Common myeloid progenitor, CD34-positive (primary cell): ENCODE measurements at places on chromosomes 3 and 15.

- no peak for DNase-seq
These were observed 1099.3 kb downstream of the ROBO2 start for GRCh38 chr3:78139166-78139565.

DNA sequence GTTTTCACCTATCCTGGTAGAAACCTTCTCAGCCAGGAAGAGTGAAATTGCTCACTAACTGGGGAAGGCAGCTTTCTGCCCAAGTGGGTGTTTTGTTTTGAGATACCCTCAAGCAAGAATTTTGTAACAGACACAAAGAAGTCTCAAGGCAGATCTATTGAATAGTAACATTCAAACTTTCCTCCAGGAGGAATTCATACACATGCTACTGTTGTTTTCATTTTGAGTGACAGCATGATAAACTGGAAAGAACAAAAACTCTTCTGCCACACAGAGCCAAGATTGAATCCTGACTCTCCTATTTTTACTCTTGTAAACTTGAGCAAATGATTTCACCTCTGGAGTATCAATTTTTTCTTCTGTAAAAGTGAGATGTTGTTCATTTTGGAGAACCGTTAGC, 54.8 kb upstream of the MBNL1 start:
- no peak for DNase-seq

- peak; percentile 44 for DNase-seq
These were observed 24.5 kb upstream of the GMNC start for GRCh38 chr3:190886945-190887344.

- DNase-seq, result no peak
These were observed 346.5 kb downstream of the THSD4 start for GRCh38 chr15:71461748-71462147.

GRCh38 chr15:82122746-82123400, 77.1 kb upstream of the MEX3B start:
- DNase-seq, result no peak

DNA sequence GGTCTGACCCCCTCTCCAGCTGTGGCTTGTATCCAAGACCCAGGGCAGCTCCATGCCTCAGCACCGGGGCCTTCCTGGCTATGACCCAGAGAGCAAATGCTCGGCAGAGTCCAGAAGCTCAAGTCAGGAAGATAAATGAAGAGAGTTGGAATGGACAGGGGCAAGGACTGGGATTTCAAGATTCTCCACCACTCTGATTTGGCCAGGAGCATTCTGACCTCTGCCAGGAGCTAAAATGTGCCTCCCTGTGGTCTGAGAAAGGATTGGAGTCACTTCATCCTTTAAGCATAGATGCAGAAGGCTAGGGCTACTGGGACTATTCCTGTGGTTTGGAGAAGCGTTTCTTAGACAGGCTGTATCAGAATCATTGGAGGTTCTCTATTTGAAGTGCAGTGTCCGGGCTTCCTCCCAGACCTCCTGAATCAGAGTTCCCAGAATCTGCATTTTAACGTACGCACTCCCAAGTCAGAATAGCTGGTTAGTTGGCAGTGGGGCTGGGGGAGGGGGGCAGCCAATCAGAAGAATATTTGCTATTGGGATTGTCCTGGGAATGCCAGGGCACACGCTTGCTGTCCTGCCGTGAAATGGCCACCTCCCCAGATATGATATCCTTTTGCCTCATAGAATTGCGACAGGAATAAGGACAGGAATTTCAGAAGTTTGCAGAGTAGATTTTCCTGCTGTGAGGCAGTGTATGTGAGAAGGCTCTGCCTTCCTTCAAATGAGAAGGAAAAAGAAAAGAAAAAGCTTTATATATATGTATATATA, 57.4 kb downstream of the HRH1 start:
- DNase-seq, result no peak

GRCh38 chr3:18234717-18235335, 190.3 kb downstream of the SATB1 start:
- DNase-seq, result no peak
